ENCODE measurements at places on chromosomes 12 and 14.

GRCh38 chr12:105983622-105984320 lies 155.0 kb downstream of the NUAK1 start:
- H3K4me1 ChIP-seq: no peaks in the 10 kb centered on the region
- H3K4me3 ChIP-seq: no peak overlapping the region
- no peaks in the 10 kb centered on the region for H3K36me3 ChIP-seq
- DNase-seq: no peak
- peaks cover 8% of the 10 kb centered on the region for H3K27me3 ChIP-seq
- H3K27ac ChIP-seq: no peak overlapping the region

- peak within 1 kb of the TSS; percentile 92 for H3K4me3 ChIP-seq
- H3K27ac ChIP-seq: peak within 1 kb of the TSS; percentile 96
- DNase-seq: peak; percentile 69
- H3K36me3 ChIP-seq: no peaks in the 10 kb centered on the region
- peaks cover 42% of the 10 kb centered on the region for H3K4me1 ChIP-seq
Observed at GRCh38 chr14:23009939-23010726, at the start of gene C14orf93. TSS of gene C14orf93 (minus strand) at chr14:23010143. CDS start at chr14:22999023, 11,120 bp downstream.

- H3K27ac ChIP-seq: no peak overlapping the region
- DNase-seq: no peak
- no peaks in the 10 kb centered on the region for H3K4me1 ChIP-seq
Observed at GRCh38 chr12:78419513-78419912, 445.1 kb upstream of the SYT1 start.

DNA sequence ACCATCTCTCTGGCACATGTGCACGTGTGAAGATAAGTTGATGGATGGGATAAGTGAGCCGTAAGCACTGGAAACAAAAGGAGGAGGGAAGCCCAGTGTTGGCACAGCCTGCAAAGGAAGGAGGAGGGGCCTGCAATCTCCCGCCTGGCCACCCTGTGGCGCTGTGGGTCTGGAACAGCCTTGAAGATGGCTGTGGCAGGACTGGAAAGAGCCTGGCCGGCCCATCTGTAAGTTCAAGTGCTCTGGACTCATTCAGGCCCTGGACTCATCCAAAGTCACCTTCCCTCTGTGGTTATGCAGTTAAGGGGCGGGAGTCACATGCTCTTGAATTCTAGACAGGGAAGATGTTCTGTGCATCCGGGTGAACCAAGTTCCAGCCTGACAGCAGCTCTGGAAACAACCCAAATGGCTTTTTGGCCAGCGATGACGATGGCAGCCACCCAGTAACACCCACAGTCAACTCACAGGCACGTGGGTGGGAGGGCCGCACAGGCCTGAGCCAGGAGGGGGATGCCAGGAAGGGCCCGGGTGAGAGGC lies 50.4 kb downstream of the CHGA start:
- no peak overlapping the region for H3K27ac ChIP-seq
- H3K4me3 ChIP-seq: no peak overlapping the region
- peaks cover 30% of the 10 kb centered on the region for H3K36me3 ChIP-seq
- peaks cover 4% of the 10 kb centered on the region for H3K4me1 ChIP-seq
- H3K27me3 ChIP-seq: no peaks in the 10 kb centered on the region

DNA sequence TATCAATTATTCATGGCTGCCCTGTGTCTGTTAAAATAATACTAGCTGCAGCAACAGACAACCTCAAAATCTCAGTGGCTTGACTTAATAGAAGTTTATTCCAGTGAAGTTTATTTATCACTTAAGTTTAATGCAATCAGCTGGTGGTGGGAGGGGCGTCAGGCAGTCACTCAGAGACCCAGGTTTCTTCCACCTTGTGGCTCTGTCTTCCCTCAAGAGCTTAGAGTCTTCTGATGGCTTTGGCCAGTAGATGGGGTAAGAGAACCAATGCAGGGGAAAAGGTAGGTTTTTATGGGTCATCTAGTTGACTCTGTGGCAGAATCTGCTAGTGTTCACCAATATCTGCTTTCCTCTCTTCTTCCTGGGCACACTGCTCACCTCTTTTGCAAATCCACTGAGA lies 668.9 kb downstream of the AACS start:
- H3K27me3 ChIP-seq: no peaks in the 10 kb centered on the region
- H3K4me1 ChIP-seq: no peaks in the 10 kb centered on the region
- DNase-seq: no peak
- peaks cover 7% of the 10 kb centered on the region for H3K36me3 ChIP-seq
- H3K27ac ChIP-seq: no peak overlapping the region
- H3K4me3 ChIP-seq: no peak overlapping the region

GRCh38 chr12:12315838-12316237 lies 34.2 kb downstream of the MANSC1 start:
- H3K27me3 ChIP-seq: no peaks in the 10 kb centered on the region
- no peak overlapping the region for H3K27ac ChIP-seq
- no peaks in the 10 kb centered on the region for H3K36me3 ChIP-seq
- H3K4me1 ChIP-seq: no peaks in the 10 kb centered on the region
- DNase-seq: no peak

DNA sequence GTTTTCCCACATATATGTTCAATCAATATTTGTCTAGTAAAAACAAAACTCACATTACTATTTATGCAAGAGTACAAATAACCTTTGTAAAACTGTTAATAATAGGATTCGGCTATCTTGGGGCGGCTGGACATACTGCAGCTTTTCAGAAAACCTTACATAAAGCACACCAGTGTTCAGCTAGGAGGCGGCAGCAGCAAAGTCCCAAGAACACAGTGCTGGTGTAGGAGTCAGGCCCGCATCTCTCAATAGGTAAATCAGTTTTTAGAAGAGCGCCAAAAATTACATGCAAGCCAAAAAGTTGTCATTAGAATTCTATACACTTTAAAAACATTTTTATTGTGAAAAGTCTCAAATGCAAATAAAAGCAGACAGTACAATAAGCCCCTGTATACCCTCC lies 37.5 kb downstream of the CCDC88C start:
- no peak for DNase-seq
- no peaks in the 10 kb centered on the region for H3K27me3 ChIP-seq
- H3K4me3 ChIP-seq: no peak overlapping the region
- peak overlapping the region; percentile 41 for H3K27ac ChIP-seq

- DNase-seq: no peak
- H3K36me3 ChIP-seq: no peaks in the 10 kb centered on the region
- no peaks in the 10 kb centered on the region for H3K27me3 ChIP-seq
- no peak overlapping the region for H3K4me3 ChIP-seq
- H3K4me1 ChIP-seq: peaks cover 4% of the 10 kb centered on the region
- no peak overlapping the region for H3K27ac ChIP-seq
Observed at GRCh38 chr12:49121047-49121696, 10.0 kb downstream of the TUBA1B start.

DNA sequence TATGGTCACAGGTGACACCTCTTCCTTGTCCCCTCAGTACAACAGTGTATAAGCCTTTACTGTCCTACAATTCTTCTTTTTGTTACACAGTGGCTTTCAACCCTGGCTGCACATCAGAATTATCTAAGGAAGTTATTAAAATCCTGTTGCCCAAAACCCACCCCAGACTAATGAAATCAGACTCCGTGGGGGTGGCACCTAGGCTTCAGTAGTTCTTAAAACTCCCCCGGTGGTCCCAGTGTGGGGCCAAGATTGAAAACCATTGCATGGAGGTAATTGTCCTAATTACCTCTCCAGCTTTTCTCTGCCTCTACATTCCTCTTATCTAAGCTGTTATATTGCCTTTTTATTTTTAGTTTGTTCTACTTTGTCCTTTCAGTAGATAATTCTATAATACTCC lies 172.8 kb downstream of the DAD1 start:
- H3K36me3 ChIP-seq: no peaks in the 10 kb centered on the region
- peaks cover 15% of the 10 kb centered on the region for H3K4me1 ChIP-seq
- DNase-seq: no peak
- H3K4me3 ChIP-seq: no peak overlapping the region
- H3K27me3 ChIP-seq: no peaks in the 10 kb centered on the region

DNA sequence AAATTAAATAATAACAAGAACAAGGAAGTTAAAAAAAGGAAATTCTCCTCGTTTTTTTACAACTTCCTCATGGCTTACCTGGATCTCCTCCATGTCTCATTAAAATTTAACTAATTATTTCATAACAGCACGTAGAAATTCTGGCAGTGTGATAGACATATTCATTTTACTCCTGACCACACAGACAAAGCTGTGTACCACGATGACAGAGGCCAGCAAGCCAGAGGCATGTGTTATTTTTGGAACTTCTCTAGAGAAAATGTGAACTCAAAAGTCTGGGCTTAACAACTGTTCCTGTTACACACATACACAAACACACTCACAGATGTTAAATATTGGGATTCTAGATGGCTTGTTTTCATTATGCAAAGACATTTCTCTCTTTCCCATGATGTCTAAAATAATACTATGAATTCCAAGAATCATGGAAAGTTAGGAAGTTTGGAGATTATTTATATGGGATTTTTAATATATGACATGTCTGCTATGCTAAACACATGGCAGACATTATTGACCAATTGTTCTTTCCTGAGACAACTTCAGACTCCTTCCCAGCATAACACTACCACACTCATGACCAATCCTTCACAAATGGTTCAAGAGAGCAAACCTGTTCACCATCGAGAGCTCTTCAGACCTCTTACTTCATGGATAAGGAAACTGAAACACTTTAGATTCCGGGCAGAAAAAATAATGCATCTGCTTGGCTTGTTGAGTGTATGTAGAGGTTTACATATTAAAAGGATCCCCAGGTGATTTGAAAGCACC lies 158.7 kb downstream of the DACT1 start:
- DNase-seq: no peak
- no peak overlapping the region for H3K27ac ChIP-seq
- no peaks in the 10 kb centered on the region for H3K4me1 ChIP-seq
- no peak overlapping the region for H3K4me3 ChIP-seq

- no peak overlapping the region for H3K4me3 ChIP-seq
- no peaks in the 10 kb centered on the region for H3K36me3 ChIP-seq
- no peak for DNase-seq
- H3K4me1 ChIP-seq: peaks cover 11% of the 10 kb centered on the region
- H3K27ac ChIP-seq: no peak overlapping the region
Observed at GRCh38 chr14:55124774-55125386, 4.2 kb upstream of the LGALS3 start.

GRCh38 chr12:99522456-99522855 lies 125.1 kb upstream of the GARIN6 start:
- DNase-seq: no peak
- no peaks in the 10 kb centered on the region for H3K36me3 ChIP-seq
- no peaks in the 10 kb centered on the region for H3K4me1 ChIP-seq

DNA sequence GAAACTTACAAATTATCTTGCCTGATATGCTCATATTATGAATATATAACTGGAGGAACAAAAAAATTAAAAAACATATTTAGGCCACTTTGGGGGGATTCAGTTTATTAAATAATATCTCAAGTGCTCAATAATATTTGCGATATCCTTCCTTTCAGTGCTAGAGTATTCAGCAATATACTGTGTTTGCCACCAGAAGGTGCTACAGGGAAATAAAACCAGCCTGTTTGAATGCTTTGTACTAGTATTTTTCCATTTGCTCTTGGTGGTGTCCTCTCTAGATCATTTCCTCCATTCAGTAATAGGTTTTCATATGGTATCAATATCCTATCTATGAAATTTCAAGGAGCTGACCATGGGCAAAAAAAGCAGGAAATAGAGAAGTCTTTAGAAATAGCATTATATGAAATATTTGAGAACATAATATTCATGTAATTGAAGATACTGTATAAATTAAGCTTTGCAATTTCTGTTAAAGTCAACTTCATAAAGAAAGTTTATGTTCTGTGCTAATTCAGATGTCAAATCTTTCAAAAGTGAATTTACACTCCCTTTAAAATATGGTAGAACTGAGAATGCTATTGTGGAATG lies 106.2 kb upstream of the NAV3 start:
- H3K27me3 ChIP-seq: no peaks in the 10 kb centered on the region
- H3K4me3 ChIP-seq: no peak overlapping the region
- DNase-seq: no peak
- H3K4me1 ChIP-seq: no peaks in the 10 kb centered on the region
- no peaks in the 10 kb centered on the region for H3K36me3 ChIP-seq

DNA sequence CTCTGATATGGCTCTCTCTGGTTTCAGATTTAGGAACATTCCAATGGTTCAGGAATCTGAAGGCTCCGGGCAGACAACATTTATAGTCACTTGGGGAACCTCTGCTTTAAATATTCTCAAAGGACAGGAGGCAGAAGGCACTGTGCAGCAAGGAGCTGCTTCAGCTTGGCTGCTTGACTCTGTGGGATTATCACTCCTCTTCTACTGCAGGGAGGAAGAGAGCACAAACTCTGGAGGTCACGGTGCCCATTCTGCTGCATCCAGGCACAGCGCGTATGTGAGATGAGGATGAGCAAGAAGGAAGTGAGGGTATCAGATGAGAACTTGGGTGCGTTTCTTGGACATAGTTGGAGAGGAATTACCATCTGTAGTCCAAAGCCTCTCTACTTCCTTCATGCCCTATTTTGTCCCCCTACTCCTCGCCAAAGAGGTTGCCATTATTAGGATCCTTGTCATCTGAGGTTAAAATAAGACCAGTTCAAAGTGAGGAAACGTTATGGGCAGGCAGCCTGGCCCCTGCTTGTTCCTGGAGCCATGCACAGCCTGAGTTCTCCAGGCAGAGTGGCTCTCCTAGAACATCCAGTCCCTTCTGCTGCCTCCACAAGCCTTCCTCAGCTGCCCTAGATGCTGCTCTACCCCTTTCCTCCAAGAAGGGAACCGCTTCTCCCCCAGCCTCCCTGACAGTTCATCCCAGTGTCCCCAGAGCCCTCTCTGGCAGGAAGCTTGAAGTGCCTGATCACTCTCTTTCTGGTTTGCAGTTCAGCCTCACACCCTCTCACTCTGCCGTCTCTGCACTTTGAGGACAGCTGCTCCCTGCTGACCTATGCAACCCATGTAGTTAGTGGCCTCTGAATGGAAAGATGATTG lies 12.5 kb downstream of the FGF6 start:
- no peak overlapping the region for H3K4me3 ChIP-seq
- peak overlapping the region; percentile 57 for H3K27ac ChIP-seq
- H3K36me3 ChIP-seq: no peaks in the 10 kb centered on the region
- DNase-seq: no peak

DNA sequence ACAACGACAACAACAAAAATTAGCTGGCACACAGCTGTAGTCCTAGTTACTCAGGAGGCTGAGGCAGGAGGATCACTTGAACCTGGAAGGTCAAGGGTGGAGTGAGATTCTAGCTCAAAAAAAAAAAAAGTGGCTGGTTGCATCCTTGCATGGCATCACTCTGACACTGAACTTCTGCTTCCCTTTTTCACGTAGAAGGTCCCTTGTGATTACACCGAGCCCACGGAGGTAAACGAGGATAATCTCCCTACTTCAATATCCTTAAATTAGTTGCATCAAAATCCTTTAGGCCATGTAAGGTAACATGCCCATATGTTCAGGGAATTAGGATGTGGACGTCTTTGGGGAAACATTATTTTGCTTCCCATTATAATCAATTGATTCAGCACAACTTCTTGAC lies 4.0 kb upstream of the PPP4R4 start:
- no peaks in the 10 kb centered on the region for H3K36me3 ChIP-seq
- peaks cover 10% of the 10 kb centered on the region for H3K4me1 ChIP-seq
- H3K27me3 ChIP-seq: peaks cover 30% of the 10 kb centered on the region
- H3K27ac ChIP-seq: no peak overlapping the region

GRCh38 chr14:21275261-21275858 lies 4.5 kb upstream of the RPGRIP1 start:
- H3K4me3 ChIP-seq: no peak overlapping the region
- H3K4me1 ChIP-seq: no peaks in the 10 kb centered on the region
- H3K27ac ChIP-seq: no peak overlapping the region
